ENCODE measurements at places on chromosomes 4 and X.

- no peak for DNase-seq
Measured at GRCh38 chr4:139609647-139610046, 53.6 kb upstream of the SETD7 start.

DNA sequence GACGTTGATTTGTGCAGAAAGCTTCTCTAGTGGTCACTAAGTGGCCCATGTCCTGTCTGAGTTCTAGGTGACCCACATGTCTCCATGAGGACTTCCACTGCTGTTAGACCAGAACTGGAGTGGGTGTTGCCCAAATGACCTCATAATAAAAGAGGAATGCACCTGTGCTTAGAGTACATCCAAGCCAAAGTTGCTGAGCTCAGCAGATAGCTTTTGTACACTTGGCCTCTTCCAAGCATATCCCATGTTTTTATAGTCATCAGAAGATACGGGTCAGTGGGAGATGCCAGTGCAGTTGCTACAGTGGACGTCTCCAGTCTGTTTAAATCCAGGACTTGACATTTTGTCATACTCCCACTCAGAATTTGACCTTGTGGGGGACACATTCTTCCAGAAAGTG, 37.6 kb upstream of the WDR1 start:
- DNase-seq: no peak

DNA sequence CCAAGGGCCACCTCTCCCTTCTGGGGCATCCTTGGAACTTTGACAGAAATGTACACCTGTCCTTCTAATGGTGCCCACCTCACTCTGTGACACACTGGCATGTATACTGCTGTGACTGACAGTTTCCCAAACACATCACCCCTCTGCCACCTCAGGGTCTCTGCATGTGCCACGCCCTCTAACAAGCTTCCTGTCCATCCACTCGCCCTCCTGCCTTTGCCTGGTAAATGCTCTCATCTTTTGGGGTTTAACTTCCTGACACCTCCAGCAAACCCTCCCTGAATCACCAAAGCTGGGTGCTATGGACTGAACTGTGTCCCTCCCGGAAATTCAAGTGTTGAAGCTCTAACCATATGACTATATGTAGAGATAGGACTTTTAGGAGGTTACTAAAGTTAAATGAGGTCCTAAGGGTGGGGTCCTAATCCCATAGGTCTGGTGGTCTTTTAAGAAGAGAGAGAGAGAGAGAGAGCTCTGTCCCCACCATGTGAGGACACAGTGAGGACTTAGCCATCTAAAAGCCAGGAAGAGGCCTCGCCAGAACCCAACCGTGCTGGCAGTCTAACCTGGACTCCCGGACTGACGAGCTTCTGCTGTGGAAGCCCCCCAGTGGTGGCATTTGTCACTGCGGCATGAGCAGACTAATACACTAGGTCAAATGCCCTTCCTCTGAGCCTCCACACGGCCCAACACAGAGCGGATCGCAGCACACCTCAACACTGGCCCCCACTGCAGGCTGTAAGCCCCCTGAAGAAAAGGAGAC, 95.6 kb downstream of the AFAP1 start:
- peak; percentile 58 for DNase-seq

DNA sequence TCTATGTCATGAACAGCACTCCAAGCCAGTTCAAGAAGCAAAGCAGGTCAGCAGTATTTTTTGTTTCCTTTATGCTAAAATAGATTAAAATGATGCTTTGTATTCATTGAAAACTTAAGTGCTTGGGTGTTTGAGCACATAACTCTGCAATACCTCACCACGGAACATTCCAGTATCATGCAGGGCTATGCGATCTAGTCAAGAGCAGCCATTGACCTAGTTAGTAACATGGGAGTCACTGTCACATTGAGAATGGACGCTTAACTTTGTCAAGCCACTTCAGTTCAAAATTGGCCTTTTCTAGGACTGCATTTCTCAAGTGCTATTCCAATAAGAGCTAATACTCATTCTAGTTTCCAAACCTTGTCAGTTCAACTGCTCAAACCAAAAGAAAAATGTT, 160.1 kb upstream of the FSTL5 start:
- DNase-seq: no peak

- DNase-seq: no peak
Measured at GRCh38 chr4:169634975-169635374, 14.6 kb downstream of the CLCN3 start.

GRCh38 chr4:176779421-176779820, 13.3 kb downstream of the VEGFC start:
- no peak for DNase-seq

- DNase-seq: no peak
Measured at GRCh38 chr4:134001057-134001456, 200.5 kb downstream of the PABPC4L start.

GRCh38 chr4:82044141-82044993, 329.4 kb downstream of the HNRNPD start:
- DNase-seq: no peak

DNA sequence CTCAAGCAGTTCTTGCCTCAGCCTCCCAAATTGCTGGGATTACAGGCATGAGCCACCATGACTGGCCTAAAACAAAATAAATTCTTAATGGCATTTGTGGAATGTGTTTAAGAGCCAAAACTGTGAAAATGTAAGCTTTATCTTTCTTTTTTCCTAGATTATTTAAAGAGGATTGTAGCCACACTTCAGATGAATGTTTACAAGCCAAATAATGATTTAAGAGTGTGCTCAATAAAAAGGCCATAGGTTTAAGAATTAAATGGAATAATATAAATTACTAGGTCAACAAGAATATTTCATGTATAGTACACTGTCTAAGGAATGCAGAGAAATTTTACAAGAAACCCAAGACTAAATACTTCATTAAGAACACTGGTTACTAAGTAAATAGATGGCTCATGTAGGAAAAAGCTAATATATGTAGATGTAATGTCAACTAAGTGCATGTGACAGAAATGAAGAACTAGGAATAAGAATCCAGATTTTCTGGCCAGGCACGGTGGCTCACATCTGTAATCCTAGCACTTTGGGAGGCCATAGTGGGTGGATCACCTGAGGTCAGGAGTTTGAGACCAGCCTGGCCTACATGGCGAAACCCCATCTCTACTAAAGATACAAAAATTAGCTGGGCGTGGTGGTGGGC, 21.3 kb upstream of the UGDH start:
- DNase-seq: no peak

- no peak for DNase-seq
Measured at GRCh38 chr4:128958194-128958593, 135.1 kb downstream of the SCLT1 start.

DNA sequence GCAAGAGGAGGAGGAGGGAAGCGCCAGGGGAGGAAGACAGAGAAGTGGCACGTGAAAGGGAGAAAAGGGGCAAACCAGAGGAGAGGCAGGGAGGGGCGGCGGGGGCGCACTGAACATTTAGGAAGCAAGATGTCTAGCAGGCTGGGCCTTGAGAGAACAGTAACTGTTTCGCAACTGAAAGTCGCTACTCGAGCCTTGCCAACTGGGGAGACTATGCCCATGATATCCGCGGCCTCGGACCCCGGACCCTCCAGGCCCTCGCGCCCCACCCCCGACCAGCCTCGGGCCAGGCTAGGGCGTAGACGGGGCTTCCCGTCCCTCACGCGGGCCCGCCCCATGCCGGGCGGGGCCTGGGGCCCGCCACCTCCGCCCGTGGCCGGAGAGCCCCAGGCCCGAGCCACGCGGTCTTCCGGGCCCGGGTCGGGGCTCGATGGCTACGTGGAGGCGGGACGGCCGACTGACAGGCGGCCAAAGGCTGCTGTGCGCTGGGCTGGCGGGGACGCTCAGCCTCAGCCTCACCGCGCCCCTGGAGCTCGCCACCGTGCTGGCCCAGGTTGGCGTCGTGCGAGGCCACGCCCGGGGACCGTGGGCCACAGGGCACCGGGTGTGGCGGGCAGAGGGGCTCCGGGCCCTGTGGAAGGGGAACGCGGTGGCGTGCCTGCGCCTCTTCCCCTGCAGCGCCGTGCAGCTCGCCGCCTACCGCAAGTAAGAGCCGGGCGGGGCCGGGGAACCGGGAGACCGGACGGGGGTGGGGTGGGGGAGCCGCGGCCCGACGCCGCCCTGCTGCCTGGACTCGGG, at the start of gene SLC25A43:
Gene SLC25A43 (plus strand): TSS at position 363 of the 798 bp plus-strand sequence. CDS start 68 bp downstream, at position 431.
- no peak for DNase-seq

GRCh38 chrX:129755779-129756650, 17.2 kb downstream of the XPNPEP2 start:
- no peak for DNase-seq

All from stimulated activated CD8-positive, alpha-beta memory T cell treated with anti-CD3 and anti-CD28 coated beads, Interleukin-4, amount 100 ng/mL, for 4 hours (primary cell).